ENCODE measurements at places on chromosomes 4 and X.
A peak's percentile ranks its signal among the peaks of the same experiment; 100 is the strongest.

GRCh38 chr4:113012122-113012725 is 37.2 kb upstream of the ANK2 start:
- DNase-seq = no peak

DNA sequence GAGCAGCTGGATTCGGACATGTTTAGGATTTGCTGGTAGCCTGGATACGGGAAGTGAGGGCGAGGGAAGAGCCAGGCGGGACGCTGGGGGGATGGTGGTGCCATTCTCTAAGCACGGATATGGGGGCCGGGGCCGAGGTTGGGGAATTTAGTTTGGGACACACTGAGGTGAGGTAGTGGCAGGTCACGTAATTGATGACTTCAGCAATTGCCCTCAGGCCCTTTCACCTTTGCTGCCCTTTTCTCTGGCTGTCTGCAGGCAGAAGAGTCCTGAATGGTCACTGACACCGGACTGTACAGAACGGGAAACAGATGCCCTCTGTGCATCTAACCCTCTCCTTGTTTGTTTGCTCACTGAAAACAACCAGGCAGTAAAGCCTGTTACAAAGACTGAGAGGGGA is 16.9 kb upstream of the HMGB3 start:
- no peak for DNase-seq

DNA sequence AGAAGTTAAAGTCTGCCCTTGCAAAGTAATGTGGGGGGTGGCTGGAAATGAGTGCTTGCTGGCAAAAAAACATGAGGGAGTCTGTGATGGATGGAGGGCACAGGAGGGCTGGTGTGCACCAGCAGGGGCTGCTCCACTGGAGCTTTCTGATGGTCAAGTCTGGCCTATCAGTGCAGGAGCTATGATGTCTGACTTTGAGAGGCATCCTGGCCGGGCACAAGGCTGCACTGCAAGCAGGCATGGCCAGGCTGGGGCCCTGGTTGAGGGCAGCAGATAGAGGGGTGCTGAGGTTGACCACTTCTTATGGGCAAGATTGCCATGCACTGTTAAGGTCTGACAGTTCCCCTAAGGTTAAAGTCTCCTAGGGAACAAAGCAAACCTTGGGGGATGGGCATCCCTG is 1140.2 kb downstream of the FAM133A start:
- DNase-seq = no peak

DNA sequence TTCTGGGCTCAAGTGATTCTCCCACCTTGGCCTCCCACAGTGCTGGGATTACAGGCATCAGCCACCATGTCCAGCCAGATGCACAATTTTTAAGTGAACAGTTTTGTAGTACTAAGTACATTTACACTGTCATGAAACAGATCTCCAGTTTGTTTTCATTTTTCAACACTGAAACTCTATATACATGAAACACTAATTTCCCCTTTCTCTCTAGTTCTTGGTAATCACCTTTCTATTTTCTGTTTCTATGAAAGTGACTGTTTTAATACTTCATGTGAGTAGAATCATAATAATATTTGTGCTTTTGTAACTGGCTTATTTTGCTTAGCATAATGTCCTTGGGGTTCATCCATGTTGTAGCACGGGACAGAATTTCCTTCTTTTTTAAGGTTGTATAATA is 237.4 kb downstream of the CAMK2D start:
- DNase-seq = no peak

DNA sequence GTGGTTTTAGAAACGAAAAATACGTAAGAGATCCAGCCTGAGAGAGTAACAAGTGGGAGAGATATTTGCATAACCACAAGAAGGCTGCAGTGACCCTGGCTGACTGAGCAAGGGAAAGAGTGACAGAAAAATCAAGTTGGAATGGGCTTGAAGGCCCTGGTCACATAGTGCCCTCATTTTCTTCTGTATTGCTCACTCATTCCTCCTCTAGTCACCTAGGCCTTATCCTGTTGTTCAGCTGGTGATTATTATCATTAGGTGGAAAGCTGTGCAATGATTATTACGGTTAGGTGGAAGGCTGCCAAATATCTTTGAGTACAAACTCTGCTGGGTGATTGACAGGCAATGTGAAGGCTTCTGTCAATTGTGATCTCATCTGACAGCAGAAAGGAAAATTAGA is 2384.1 kb downstream of the PCDH7 start:
- DNase-seq = peak; percentile 18

- no peak for DNase-seq
These were observed 228.5 kb upstream of the ADAMTS3 start for GRCh38 chr4:72797486-72797885.

DNA sequence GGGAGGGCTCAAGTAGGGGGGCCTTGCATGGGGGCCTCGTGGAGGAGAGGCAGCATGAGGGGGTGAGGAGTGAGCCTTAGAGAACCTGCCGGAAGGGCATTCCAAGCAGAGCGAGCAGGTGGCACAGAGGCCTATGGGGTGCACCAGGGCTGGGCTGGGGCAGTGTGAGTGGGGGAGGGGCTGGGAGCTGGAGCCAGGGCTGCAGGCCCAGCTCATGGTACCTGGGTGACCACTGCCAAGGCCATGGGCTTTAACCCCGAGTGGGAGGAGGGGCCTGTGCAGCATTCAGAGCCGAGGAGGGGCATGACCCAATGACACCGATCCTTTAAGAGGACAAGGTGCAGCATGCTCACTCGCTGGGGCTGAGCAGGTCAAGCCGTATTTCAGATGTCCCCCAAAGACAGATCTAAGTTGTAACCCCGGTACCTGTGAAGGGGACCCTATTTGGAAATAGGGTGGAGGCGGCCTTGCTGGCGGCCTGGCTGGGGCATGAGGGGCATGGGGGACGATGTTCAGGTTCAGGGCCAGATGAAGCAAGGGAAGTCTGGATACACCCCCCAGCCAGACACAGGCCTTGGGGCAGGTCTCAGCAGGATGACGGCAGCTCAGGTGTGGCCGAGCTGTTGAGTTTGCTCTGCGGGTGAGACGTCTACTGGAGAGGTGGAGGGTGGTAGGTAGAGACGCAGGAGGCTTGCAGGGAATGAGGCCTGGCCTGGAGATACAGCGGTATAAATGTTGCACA is 137.0 kb downstream of the CPZ start:
- no peak for DNase-seq

DNA sequence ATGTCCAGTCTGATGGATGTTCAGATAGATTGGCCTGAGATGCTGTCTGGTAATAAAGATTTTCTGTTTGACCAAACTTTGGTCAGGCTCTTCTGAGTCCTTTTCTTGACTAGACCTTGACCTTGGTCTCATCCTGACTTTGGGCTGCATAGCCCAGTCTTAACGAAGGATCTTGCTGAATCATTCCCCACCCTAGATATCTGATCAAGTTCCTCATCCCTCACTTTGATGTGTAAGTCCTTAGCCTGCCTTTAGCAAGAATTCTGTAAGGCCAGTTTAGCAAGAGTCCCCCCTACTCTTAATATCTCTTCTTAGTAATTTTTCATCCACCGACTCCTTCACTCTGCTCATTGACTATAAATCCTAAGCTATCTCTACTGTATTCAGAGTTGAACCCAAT is 244.4 kb upstream of the JADE1 start:
- DNase-seq = no peak

DNA sequence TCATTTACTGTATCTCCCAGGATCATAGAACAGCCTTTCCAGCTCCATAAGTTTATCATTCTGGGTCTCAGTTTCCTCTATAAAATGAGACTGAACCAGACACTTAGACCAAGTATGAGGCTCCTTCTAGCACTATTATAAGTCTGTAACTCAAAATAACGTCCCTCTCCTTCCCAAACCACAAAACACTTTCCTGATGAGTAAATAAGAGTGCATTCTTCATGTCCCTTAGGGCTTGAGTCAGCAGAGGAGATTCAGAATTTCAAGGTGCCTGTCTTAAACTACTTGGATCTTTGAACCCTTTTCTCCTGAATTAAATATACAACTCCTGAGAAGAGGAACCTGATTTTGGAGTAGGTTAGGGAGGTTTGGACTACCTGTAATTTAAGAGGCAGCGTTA is 62.6 kb downstream of the GLRA2 start:
- peak; percentile 5 for DNase-seq

GRCh38 chrX:148290931-148291330 is 209.5 kb upstream of the AFF2 start:
- DNase-seq = no peak

- no peak for DNase-seq
These were observed 1.1 kb upstream of the SEPTIN6 start for GRCh38 chrX:119693996-119694451.

- DNase-seq = peak; percentile 67
These were observed 72.1 kb downstream of the PRSS12 start for GRCh38 chr4:118280501-118281218.

- no peak for DNase-seq
These were observed 20.2 kb upstream of the RASGEF1B start for GRCh38 chr4:81491943-81492342.

- DNase-seq = no peak
These were observed 257.0 kb upstream of the LDB2 start for GRCh38 chr4:17155486-17155885.

GRCh38 chr4:37197899-37198298 is 46.6 kb upstream of the NWD2 start:
- no peak for DNase-seq

Measured in myocyte (in vitro differentiated cells).